Left lung (tissue), 14 donors: ENCODE measurements at places on chromosomes 13 and 19. TPM values are rescaled to one million over a fixed set of nuclear protein-coding genes. Genes with fewer than 3 reads are reported as not detected.

Gene ODAD3
- polyA plus RNA-seq: 2.6 TPM

Gene KIR3DL1
- 0.11 TPM for polyA plus RNA-seq

Gene F2RL3
- polyA plus RNA-seq: 2.0 TPM

Gene FAM124A
- polyA plus RNA-seq: 9.3 TPM

Gene CNN1
- polyA plus RNA-seq: 4.5 TPM

Gene ATP4B
- 0.28 TPM for polyA plus RNA-seq

Gene SIAH3
- 0.07 TPM for polyA plus RNA-seq

Gene PNMA8B
- polyA plus RNA-seq: 4.4 TPM

Gene PCDH17
- 21.7 TPM for polyA plus RNA-seq

Gene ZNF480
- polyA plus RNA-seq: 13.7 TPM

Gene PRODH2
- polyA plus RNA-seq: 0.16 TPM

DNA sequence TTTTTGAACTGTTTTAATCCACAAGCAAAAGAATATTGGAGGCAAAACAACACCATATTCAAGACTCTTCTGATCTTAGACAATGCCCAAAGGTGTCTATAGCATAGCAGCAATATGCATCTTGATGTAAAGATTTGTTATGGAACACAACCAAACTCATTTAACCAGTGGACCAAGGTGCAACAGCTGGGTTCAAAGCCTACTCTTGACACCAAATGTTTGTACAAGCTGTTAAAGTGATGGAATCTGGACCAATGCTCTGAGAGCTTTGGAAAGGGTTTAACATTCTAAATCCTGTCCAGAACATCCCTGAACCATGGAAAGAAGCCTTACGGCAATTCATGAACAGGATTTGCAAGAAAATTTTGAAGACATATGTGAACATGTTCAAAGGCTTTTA lies 520.0 kb downstream of the GPC6 start:
- no peak overlapping the region for H3K4me3 ChIP-seq
- no peaks in the 10 kb centered on the region for H3K4me1 ChIP-seq

DNA sequence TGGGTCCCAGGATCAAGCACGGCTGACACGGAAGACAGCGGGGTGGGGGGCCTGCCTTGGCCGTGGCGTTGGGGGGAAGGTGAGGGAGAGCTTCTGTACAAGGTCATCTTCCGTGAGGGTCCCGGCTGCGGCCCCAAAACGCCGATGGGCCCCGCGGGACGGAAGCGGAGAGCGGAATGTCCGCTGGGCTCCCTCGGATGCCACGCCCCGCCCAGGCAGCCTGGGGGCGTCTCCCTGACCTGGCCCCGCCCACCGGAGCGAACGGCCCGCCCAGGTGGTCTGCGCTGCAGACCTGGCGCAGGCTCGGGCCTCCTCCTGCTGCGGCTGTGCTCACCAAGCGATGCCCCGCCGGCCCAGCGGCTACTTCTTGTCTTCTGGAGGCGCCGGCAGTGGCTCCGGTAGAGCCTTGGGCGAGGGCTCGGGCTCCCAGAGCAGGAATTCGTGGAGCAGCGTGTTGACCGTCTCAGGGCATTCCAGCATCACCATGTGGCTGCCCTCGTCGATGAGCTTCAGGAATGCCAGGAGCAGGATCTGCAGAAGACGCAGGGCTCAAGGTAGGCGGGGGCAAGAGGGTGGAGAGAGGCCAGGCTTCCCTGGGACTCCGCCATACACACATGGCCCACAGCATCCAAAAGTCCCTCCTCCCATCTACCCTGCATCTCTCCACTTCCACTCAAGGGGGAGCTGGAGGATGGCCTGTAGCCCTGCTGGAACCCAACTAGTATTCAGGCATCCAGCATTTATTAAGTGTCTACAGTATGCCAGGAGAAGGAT lies 10.7 kb downstream of the ABHD8 start:
- H3K27ac ChIP-seq: no peak overlapping the region
- peaks cover 23% of the 10 kb centered on the region for H3K4me1 ChIP-seq
- DNase-seq: peak; percentile 79
- no peaks in the 10 kb centered on the region for H3K36me3 ChIP-seq
- peak overlapping the region; percentile 49 for H3K4me3 ChIP-seq

DNA sequence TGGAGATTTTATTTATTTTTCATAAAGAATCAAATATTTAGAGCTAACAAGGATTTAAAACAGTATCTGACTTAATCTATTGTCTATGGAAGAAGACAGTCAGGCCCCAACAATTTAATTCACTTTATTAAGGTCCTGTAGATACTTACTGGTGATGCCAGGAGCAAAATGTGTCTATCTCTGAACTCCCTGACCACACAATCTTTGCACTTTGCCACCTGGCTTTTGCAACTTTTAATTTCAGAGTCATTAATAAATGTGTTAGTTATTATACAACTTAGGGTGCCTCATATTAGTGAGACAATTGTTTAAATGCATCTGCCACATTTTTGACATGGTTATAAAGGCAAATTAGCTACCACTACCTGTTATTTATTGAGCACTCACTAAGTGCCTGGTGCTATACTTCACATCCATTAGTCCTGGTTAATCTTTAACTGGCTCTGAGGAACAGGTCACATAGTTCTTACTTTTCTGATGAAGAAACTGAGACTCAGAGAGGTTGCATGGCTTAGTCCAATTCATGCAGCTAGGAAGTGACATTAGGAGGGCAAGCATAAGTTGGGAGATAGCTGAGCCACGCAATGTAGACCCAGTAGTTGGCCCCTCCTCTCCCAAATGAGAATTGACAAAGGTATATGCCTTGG lies 297.9 kb downstream of the DCT start:
- H3K4me1 ChIP-seq: peaks cover 12% of the 10 kb centered on the region
- peak overlapping the region; percentile 72 for H3K27ac ChIP-seq
- no peak for DNase-seq
- no peaks in the 10 kb centered on the region for H3K27me3 ChIP-seq
- H3K4me3 ChIP-seq: no peak overlapping the region

DNA sequence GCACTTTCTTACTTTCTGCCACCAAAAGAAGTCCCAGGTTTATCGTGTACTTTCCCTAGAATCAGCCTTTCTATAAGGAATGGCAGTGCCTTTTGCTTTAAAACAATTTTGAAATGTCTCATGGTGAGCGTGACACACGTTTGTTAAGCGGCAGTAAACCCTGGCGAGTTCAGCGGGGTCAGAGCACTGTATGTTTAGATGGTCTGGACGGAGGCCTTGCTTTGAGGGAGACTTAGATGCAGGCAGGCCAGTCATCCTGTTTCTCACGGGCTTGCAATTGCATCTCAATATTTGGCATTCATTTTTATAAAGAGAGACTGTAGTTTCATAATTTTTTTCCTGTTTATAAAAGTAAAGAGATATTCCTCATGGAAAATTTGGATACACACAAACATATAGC lies 96.4 kb downstream of the TNFRSF19 start:
- DNase-seq: no peak
- no peak overlapping the region for H3K27ac ChIP-seq
- no peak overlapping the region for H3K4me3 ChIP-seq
- no peaks in the 10 kb centered on the region for H3K4me1 ChIP-seq

GRCh38 chr13:52446265-52446664 lies 4.2 kb downstream of the VPS36 start:
- no peak for DNase-seq
- H3K27ac ChIP-seq: no peak overlapping the region
- peaks cover 17% of the 10 kb centered on the region for H3K36me3 ChIP-seq
- no peak overlapping the region for H3K4me3 ChIP-seq
- H3K27me3 ChIP-seq: no peaks in the 10 kb centered on the region

DNA sequence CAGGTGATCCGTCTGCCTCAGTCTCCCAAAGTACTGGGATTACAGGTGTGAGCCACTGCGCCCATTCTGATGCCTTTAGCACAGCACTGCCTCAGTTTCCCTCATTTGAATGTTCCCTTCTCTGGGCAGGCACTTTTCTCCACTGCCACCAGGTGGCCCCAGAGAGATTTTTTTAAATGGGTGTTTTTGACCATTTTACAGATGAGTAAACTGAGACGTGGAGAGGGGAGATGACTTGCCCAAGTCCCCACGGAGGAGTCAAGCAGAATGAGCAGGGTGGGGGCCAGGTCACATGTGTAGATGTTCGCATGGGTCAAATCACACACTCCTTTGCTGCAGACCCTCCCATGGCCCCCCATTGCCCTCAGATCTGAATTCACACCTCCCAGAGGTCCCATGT lies 3.2 kb upstream of the PDE4C start:
- H3K36me3 ChIP-seq: no peaks in the 10 kb centered on the region
- no peak overlapping the region for H3K4me3 ChIP-seq
- no peak for DNase-seq
- H3K4me1 ChIP-seq: peaks cover 18% of the 10 kb centered on the region
- peaks cover 100% of the 10 kb centered on the region for H3K27me3 ChIP-seq

GRCh38 chr19:1566392-1567115 lies 1.6 kb downstream of the MEX3D start:
- no peaks in the 10 kb centered on the region for H3K36me3 ChIP-seq
- peak overlapping the region; percentile 74 for H3K27ac ChIP-seq
- DNase-seq: peak; percentile 76

GRCh38 chr19:35901055-35901644 lies 810 bp upstream of the NFKBID start:
- H3K27ac ChIP-seq: peak overlapping the region; percentile 96
- H3K27me3 ChIP-seq: no peaks in the 10 kb centered on the region
- H3K4me3 ChIP-seq: peak overlapping the region; percentile 80
- H3K4me1 ChIP-seq: peaks cover 79% of the 10 kb centered on the region
- DNase-seq: no peak

- H3K4me1 ChIP-seq: peaks cover 11% of the 10 kb centered on the region
- no peak for DNase-seq
- H3K4me3 ChIP-seq: no peak overlapping the region
- peaks cover 11% of the 10 kb centered on the region for H3K36me3 ChIP-seq
These were observed 17.1 kb downstream of the LSM14A start for GRCh38 chr19:34189199-34189916.

DNA sequence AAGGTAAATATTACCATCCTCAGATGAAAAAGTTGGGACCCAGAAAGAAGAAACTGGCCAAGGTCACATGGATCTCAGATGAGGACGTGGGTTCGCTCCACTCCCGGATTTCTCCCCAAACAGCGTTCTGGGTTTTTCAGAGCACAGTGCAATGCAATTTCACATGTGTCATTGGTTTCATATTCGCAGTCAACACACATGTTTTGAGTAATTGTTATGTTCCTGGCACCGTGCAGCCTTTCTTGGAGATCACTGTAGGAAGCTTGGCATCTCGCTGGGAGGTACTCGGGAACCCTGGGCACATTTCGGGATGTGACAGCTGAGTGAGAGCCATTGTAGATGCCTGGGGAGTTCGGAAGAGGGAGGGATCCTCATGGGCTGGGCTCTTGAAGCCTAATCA lies 26.2 kb upstream of the CEBPG start:
- H3K27ac ChIP-seq: no peak overlapping the region
- no peaks in the 10 kb centered on the region for H3K36me3 ChIP-seq
- H3K4me3 ChIP-seq: no peak overlapping the region
- H3K27me3 ChIP-seq: peaks cover 4% of the 10 kb centered on the region
- no peak for DNase-seq

- H3K27ac ChIP-seq: no peak overlapping the region
- H3K27me3 ChIP-seq: no peaks in the 10 kb centered on the region
- peak overlapping the region; percentile 59 for H3K4me3 ChIP-seq
- H3K4me1 ChIP-seq: no peaks in the 10 kb centered on the region
These were observed 1.2 kb upstream of the ZNF225 start for GRCh38 chr19:44111910-44112463.

DNA sequence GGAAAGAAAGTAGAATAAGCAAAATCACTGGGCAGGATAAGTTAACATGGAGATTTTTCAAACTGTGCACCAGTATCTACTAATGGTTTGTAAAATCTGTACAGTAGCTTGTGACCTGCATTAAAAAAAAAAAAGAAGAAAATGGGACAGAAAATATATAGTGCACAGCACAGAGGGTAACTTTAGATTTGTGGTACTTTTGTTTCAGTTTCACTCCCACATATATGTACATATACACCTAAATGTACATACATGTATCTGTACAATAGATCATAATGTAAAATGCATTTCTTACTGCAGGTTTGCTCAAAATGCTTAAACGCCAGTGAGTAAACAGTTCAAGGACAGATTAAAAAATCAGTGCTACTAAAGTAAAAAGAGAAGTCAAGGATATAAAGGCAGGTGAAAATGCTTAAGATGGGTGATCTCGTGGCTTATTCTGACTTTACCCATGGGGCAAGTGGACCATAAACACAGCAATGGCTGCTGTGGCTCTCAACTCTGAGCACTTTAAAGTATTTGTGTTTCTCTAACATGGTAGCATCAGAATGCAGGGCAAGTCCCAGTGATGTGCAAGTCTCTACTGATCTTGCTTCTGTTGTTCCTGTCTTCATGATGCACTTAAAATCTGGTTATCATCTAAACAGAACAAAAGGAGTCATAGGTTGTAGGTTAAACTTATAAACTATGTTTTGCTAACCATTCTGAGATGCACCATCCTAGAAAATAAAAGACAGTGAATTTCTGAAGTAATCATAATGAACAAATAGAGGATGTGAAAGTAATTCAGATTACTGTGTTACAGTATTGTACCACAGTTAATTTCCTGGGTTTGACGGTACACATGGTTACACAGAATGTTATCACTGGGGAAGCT lies 112.3 kb downstream of the MIPEP start:
- H3K4me3 ChIP-seq: no peak overlapping the region
- no peak overlapping the region for H3K27ac ChIP-seq
- H3K27me3 ChIP-seq: no peaks in the 10 kb centered on the region
- no peaks in the 10 kb centered on the region for H3K36me3 ChIP-seq
- peaks cover 16% of the 10 kb centered on the region for H3K4me1 ChIP-seq

- DNase-seq: no peak
- no peaks in the 10 kb centered on the region for H3K4me1 ChIP-seq
- H3K36me3 ChIP-seq: peaks cover 42% of the 10 kb centered on the region
- H3K27me3 ChIP-seq: no peaks in the 10 kb centered on the region
These were observed 21.4 kb downstream of the LCP1 start for GRCh38 chr13:46160471-46161066.

- no peak overlapping the region for H3K27ac ChIP-seq
- no peaks in the 10 kb centered on the region for H3K27me3 ChIP-seq
- DNase-seq: no peak
- no peak overlapping the region for H3K4me3 ChIP-seq
- peaks cover 6% of the 10 kb centered on the region for H3K4me1 ChIP-seq
- no peaks in the 10 kb centered on the region for H3K36me3 ChIP-seq
These were observed 7.0 kb downstream of the PRODH2 start for GRCh38 chr19:35805526-35806102.

GRCh38 chr19:1571358-1571757 lies 3.2 kb upstream of the MEX3D start:
- no peak overlapping the region for H3K27ac ChIP-seq
- no peak for DNase-seq
- peaks cover 26% of the 10 kb centered on the region for H3K27me3 ChIP-seq
- peaks cover 1% of the 10 kb centered on the region for H3K36me3 ChIP-seq
- peaks cover 16% of the 10 kb centered on the region for H3K4me1 ChIP-seq
- no peak overlapping the region for H3K4me3 ChIP-seq

- no peaks in the 10 kb centered on the region for H3K4me1 ChIP-seq
- no peaks in the 10 kb centered on the region for H3K27me3 ChIP-seq
- no peak for DNase-seq
- H3K4me3 ChIP-seq: no peak overlapping the region
These were observed 205.5 kb downstream of the NDFIP2 start for GRCh38 chr13:79686441-79686840.
